ENCODE measurements at places on chromosomes 12 and 14.
A peak's percentile ranks its signal among the peaks of the same experiment; 100 is the strongest.

DNA sequence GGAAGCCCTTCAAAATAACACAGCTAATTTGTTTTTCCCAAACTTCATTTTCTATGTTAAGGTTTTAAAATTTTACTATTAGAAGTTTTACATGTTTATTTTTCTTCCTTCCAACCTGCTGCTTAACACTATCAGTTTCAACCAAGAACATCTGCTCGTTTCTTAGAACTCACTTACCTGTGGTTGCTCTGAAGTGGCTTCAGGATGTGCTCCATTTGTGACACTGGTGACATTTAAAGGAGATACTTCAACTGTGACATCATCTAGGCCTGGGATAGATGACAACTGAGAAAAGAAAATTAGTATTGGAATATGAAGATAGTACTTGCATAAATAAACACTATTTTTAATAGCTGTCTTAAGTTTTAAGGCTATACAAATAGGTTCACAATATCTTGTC, 17.9 kb downstream of the WASHC3 start:
- no peak for DNase-seq

DNA sequence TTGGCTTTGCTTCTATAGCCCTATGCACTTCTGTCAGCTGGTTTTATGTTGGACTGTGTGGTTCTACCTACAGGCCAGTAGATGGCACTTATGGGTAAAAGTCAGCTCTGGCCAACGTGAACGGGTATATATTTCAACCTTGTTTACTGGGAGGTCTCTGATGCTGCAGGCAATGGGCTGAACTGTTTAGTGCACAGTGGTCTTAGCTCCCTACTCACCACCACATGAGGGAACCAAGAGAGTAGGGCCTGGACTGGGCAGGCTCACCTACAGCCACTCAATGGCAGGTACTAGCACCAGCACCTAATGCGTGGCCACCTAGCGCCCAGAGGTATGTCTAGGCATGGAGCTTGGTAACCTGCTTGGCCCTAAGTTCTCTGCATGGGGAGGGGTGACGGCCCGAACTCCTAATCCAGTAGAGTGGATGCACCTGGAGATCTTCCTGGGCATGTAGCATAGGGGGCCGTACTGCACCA, 481.8 kb downstream of the TMEM117 start:
- DNase-seq: peak; percentile 54

- DNase-seq: no peak
These were observed 31.6 kb downstream of the MOAP1 start for GRCh38 chr14:93153121-93153520.

DNA sequence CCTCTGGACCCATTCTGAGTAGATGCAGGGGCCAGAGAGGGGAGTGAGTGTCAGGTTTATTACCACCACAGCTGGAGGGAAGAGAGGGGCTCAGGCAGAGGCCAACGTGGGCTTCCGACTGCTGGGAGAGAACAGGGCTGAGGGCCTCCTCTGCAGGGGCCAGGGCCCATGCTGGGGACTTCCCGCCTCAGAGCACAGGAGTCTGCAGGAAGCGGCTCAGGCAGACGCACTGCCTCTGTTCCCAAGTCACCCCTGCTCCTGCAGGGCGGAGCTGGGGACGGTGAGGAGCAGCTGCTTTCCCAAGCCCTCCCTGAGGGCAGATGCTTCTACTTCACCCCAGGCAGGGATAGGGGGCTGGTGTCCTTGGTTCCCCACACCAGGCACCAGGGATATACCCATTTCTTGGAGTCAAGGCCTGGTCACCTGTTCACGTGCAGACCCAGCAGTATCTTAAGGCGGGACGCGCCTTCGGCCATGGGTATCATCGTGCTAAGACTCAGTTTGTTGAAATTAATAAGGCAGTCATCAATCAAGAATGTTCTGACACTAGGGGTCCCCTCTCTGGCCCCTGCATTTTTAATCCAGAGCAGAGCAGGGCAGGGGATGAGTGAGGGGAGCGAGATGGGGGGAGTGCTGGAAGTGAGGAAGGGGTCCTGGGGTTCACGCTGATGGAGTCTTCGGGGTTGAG, 100.0 kb downstream of the PIWIL1 start:
- DNase-seq: no peak

DNA sequence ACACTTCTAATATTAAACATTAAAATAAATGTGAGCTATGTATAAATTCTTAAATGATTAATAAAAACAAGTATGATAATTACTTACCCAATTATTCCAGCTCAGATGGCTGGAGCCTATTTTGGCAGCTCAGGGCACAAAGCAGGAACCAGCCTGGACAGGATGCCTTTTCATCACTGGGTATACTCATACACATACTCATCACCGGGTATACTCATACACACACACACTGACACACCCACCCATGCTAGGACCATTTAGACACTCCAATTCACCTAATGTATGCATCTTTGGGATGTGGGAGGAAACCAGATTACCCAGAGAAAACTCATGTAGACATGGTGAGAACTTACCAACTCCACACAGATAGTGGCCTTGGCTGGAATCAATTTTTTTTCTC, 57.9 kb upstream of the CNOT2 start:
- no peak for DNase-seq

GRCh38 chr12:129163461-129163860, 310.2 kb downstream of the GLT1D1 start:
- DNase-seq: no peak

GRCh38 chr12:104372061-104372720, 68.7 kb downstream of the EID3 start:
- DNase-seq: no peak

GRCh38 chr14:92551044-92551841, 37.7 kb downstream of the RIN3 start:
- no peak for DNase-seq

- no peak for DNase-seq
These were observed 1.5 kb downstream of the SYNE2 start for GRCh38 chr14:63854330-63854729.

GRCh38 chr12:94338006-94338794, 121.5 kb downstream of the CEP83 start:
- no peak for DNase-seq

- DNase-seq: no peak
These were observed 29.0 kb downstream of the DLK1 start for GRCh38 chr14:100755649-100756048.

DNA sequence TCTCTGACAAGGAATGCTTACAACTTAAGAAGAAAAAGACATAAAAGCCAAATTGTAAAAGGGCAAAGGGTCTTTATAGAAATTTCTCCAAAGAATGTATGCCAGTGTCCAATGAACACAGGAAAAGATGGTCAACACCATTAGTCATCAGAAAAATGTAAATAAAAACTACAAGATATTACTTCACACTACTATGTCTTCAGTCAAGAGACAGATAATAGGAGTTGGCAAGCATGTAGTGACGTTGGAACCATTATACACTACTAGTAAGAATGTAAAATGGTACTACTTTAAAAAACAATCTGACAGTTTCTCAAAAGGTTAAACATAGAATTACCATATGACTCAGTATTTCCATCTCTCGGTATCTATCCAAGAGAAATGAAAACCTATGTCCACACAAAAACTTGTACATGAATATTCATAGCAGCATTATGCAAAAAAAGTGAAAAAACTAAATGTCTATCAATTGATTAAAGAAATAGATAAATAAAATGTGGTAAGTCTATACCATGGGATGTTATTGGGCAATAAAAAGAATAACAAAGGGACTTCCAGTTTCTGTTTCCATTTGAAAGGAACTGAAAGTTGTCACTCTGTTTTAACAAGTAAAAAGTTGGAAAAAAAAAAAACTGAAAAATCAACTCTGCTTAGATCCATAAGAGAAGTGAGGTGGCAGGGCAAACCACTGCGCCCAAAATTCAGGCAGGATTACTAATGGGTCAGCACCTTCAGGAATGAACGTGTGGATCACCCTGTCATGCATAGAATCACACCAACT, 69.8 kb downstream of the ALG10B start:
- DNase-seq: no peak

DNA sequence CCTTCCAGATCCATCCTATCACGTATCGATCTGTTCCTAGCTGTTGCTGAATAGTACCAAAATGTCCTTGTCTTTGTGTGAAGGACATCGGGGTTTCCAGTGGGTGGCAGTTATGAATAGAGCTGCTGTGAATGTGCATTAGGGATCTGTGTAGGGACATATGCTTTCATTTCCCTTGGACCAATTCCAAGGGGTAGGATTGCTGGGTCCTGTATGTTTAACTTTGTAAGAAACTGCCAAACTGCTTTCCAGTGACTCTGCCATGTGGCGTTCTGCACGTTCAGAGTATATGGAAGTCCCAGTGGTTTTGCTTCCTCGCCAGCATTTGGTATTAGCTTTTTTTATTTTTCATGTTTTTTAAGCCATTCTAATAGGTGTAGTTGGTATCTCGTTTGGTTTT, 28.6 kb downstream of the PACS2 start:
- DNase-seq: peak; percentile 4

- no peak for DNase-seq
These were observed 22.2 kb downstream of the SUDS3 start for GRCh38 chr12:118398524-118398923.

DNA sequence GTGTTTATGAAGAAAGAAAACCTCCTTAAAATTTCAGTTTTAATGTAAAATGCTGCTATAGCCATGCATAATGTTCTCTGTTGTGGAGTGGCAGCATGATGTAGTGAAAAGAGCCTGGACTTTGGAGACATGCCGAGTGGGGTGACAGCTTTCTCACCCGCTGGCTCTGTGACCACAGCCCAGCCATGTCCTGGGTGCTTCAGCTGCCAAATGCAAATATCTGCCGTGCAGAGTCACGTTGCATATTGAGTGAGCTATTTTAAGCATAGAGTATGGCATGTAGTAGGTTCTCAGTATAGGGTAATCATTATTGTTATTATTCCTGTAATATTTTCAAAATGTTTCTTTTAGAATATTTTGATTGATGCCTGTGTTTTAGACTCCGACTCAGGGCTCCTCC, 15.5 kb upstream of the TCTN2 start:
- no peak for DNase-seq

DNA sequence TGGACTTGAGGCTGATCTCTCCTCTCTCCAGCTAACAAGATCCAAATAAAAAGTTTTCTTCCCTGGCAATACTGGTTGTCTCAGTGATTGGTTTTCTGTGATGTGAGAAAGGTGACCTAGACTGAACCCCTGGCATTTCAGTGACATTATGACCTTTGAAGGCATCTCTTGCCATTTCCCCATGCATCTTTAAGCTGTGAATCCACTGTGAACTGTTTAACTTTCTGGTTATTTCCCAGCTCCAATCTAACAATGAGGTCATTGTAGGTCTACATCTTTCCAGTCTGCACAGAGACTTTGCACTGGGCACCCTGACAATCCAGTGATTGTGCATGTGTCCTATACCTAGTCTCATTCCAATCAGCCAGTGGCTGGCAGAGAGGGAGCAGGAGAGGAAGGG, 155.9 kb upstream of the NUDT4 start:
- DNase-seq: no peak

DNA sequence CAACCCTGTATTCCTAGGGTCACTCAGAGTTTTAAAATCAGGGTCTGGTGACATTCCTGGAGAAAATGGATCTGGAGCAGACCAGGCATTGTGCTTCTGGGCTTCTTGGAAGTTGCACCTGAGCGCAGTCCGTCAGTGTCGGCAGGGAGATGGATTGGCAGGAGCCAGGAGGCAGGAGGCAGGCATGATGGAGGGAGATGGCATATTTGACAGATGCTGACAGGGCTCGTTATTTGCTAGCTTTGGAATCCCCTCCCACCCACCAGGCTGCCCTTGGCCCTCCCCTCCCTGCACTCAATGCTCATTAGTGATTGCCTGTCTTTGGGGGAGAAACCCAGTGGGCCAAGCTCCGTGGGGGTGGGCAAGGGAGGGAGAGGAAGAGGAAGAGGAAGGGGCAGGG, 4.7 kb downstream of the CISTR start:
- DNase-seq: no peak

GRCh38 chr14:56482310-56482911, 97.2 kb upstream of the TMEM260 start:
- no peak for DNase-seq

- no peak for DNase-seq
These were observed 1.6 kb upstream of the AQP6 start for GRCh38 chr12:49971141-49971540.

DNA sequence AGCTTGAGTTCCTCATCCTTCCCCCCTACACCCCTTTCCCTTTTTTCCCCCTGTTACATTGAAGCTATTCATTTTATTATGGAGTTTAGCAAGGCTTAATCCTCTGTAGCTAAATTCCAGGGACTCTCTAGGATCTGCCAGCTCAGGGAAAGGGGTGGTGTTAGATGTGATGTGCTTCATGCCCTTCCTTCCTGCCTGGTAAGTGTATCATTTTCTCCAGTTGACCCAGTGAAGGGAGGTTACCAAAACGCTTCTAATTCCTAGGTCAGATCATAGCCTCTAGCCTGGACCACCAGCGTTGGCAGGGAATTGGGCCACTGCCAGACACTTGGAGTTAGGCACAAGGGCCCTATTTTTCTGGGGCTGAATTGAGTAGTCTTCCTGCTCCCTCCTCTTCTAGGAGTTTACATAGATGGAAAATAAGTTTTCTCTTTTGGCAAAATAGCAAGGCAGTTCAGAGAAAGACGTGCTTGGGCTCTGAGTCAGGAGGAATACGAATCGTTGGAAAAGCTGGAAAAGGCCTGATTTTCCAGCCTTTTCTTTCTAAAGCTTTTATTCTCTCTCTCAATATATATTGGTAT, 88.3 kb downstream of the NPAS3 start:
- DNase-seq: no peak

GRCh38 chr14:102574281-102575159, 17.9 kb upstream of the RCOR1 start:
- DNase-seq: no peak

- DNase-seq: no peak
These were observed 13.0 kb downstream of the FGD6 start for GRCh38 chr12:95204141-95204866.

- DNase-seq: no peak
These were observed 168.0 kb upstream of the RTL1 start for GRCh38 chr14:101071493-101071906.

DNA sequence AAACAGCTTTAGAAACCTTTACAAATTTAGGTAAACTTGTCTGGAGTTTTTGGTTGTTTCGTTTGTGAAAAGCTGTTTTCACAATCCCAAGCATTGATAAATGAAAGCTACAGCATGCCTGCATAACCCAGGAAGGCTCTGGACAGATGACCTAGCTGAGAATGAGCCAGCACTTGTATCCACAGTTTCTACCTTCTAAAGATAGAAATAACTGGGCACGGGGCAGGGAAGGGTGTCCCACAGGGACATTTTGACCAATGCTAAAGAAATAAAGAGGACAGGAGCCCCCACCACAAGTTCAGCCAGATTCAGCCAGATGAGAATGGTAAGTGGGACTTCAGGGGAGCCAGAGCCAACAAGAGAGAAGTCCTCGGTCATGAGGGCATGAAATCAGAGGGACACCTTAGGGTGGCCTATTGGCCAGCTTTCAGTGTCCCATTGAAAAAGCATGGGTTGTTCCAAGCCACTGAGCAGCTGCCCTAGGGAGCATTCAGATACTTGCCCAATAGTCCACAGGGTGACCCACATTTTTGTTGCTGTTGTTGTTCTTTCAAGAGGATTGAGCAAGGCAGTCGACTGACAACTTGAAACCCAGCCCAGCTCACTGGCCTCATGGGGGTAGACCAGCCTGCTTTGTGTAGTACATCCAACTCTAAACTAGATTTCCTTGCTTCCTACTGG, 140.3 kb upstream of the NUDT4 start:
- DNase-seq: no peak

Data from NCI-H2081 treated with DMSO at 0.1 percent for 48 hours (cell line).